ENCODE measurements at places on chromosomes 4 and X. TPM values are rescaled to one million over a fixed set of nuclear protein-coding genes. Genes with fewer than 3 reads are reported as not detected.

DNA sequence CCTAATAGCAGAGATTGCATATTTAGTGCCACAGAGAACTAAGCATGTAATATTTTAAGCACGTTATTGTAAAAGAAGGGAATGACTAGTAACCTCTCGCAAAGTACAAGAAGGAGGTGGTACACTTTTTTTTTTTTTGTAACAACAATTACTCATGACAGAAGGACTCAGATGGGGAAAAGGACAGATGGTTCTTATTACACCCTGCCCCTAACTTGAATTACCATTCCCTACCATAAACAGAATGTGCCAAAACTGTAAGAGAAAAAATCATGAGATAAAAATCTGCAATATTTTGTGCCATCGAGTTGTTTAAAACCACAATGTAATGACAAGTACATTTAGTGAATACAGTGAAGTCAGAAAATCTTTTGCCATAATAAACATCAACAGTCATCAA, 33.0 kb upstream of the RAPGEF2 start:
- H3K36me3 ChIP-seq = no peaks in the 10 kb centered on the region
- H3K27ac ChIP-seq = no peak overlapping the region
- H3K27me3 ChIP-seq = no peaks in the 10 kb centered on the region
- DNase-seq = no peak
- no peak overlapping the region for H3K4me3 ChIP-seq
- H3K4me1 ChIP-seq = no peaks in the 10 kb centered on the region

DNA sequence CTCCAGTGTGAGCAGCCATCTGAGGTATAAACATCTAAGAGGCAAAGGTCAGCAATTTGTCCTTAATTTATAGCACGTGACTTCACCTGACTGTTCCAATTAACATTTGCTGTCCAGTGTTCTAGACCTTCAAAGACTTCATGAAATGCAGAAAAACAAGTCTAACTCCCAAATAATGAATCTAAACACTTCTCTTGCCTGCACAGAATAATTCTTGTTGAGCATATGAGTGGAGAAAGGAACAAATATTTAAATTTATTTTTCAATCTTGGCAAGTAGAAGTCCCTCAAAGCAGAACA, 12.0 kb downstream of the RFC1 start:
- H3K36me3 ChIP-seq = peaks cover 5% of the 10 kb centered on the region
- no peaks in the 10 kb centered on the region for H3K4me1 ChIP-seq
- DNase-seq = no peak
- no peak overlapping the region for H3K4me3 ChIP-seq
- peak overlapping the region; percentile 14 for H3K27ac ChIP-seq

DHRSX gene
- 13.0 TPM for total RNA-seq

VSIG4 gene
- total RNA-seq = not detected

MAGEA9B gene
- not detected for total RNA-seq

- no peaks in the 10 kb centered on the region for H3K36me3 ChIP-seq
- H3K27me3 ChIP-seq = no peaks in the 10 kb centered on the region
- DNase-seq = no peak
- no peaks in the 10 kb centered on the region for H3K4me1 ChIP-seq
- H3K27ac ChIP-seq = no peak overlapping the region
- no peak overlapping the region for H3K4me3 ChIP-seq
Observed at GRCh38 chr4:6392407-6392806, 80.0 kb downstream of the PPP2R2C start.

RNF212 gene
- total RNA-seq = 0.11 TPM

BTK gene
- not detected for total RNA-seq

GRCh38 chrX:134669378-134670098, 11.3 kb upstream of the PLAC1 start:
- H3K27ac ChIP-seq = no peak overlapping the region
- H3K4me3 ChIP-seq = no peak overlapping the region
- H3K36me3 ChIP-seq = no peaks in the 10 kb centered on the region
- H3K27me3 ChIP-seq = no peaks in the 10 kb centered on the region
- DNase-seq = no peak

- H3K4me3 ChIP-seq = no peak overlapping the region
- no peaks in the 10 kb centered on the region for H3K27me3 ChIP-seq
- no peaks in the 10 kb centered on the region for H3K36me3 ChIP-seq
- H3K27ac ChIP-seq = no peak overlapping the region
- no peaks in the 10 kb centered on the region for H3K4me1 ChIP-seq
- no peak for DNase-seq
Observed at GRCh38 chr4:19803406-19803805, 448.3 kb upstream of the SLIT2 start.

LDB2 gene
- 7.4 TPM for total RNA-seq

DNA sequence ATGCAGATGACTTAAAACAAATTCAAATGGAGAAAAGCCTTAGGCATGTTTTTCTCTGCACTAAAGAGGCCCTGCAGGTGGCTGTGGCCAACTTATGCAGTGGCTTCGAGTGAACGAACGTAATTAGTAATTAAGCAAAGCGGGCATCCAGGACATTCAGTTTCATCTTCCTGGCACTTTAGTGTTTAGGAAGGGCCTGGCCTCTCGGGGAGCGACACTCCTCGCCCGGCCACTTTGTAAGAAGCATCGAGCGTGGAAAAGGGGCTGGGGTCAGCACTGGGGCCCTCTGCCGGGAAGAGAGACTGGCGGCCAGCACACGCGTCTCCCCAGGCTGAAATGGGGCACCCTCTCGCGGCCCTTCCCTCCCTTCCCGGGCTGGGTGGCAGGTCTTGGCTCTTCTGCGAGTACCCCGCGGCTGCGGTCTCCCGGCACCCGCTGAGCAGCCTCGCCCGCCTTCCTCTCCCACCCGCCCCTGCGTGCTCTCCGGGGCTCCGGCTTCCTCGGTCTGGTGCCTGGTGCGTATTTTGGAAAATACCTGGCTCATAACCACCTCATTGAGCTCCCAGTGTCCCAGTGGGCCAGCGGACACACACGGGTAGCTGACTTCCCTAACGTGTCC, 677 bp upstream of the CYP4V2 start:
- peak overlapping the region; percentile 81 for H3K4me3 ChIP-seq
- H3K27ac ChIP-seq = peak overlapping the region; percentile 70
- H3K27me3 ChIP-seq = no peaks in the 10 kb centered on the region
- no peaks in the 10 kb centered on the region for H3K36me3 ChIP-seq
- DNase-seq = peak; percentile 60

GRCh38 chr4:142324572-142324971, 521.5 kb downstream of the INPP4B start:
- H3K4me3 ChIP-seq = no peak overlapping the region
- no peaks in the 10 kb centered on the region for H3K36me3 ChIP-seq
- DNase-seq = no peak
- no peak overlapping the region for H3K27ac ChIP-seq
- H3K27me3 ChIP-seq = no peaks in the 10 kb centered on the region
- H3K4me1 ChIP-seq = no peaks in the 10 kb centered on the region

PCDH18 gene
- 9.8 TPM for total RNA-seq

DNA sequence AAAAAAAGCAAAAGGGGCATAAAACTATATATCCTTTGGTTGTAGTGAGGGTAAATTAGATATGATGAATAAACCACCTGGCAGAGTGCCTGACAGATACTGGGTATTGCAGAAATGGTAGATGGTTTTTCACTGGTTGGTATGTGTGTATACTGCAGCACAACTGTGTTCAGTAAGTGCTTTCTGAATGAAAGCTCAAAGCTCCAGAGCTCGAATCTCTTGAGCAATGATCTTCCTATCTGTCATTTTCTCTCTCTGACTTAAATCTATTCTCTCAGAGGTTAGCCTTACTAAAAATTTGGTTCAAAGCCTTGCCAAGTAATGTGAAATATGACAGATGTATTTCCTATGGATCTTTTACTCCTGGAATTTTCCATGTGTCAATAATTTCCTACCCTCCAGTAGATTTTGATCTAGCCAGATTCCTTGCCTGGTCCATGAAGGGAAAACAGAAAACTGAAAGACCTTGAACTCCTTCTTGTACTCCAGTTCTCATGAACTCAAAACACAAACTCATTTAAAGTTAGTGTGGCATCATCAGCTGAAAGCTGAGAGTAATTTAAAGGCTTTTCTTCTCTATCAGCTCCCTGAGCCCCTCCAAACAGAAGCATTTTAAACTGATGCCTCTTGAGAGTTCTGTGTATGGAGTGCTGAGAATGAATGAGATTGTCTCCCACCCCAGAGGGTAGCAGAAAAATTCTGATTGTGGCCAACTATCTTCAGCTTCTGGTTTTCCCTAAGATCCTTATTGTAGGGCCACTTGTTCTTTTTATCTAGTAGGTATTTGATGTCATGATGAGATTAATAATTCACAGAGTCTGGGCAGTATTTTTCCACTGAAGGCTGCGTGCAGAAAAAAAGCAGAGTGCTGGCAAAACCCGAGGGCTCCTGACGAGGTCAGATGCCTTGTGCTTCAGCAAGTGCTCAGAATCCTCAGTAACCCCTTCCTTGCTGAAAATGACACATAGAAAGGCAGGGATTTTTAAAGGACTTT, 363.4 kb upstream of the BOD1L1 start:
- no peaks in the 10 kb centered on the region for H3K27me3 ChIP-seq
- peak; percentile 46 for DNase-seq
- H3K4me3 ChIP-seq = peak overlapping the region; percentile 3
- peaks cover 15% of the 10 kb centered on the region for H3K4me1 ChIP-seq
- peak overlapping the region; percentile 0 for H3K27ac ChIP-seq
- no peaks in the 10 kb centered on the region for H3K36me3 ChIP-seq
